ENCODE measurements at places on chromosomes 1 and 21. TPM values are rescaled to one million over a fixed set of nuclear protein-coding genes. Genes with fewer than 3 reads are reported as not detected.
A peak's percentile ranks its signal among the peaks of the same experiment; 100 is the strongest.

ELAPOR1 gene
- 0.75 TPM for total RNA-seq

S100A14 gene
- 1,223 TPM for total RNA-seq

C1orf87 gene
- not detected for total RNA-seq

A3GALT2 gene
- not detected for total RNA-seq

- no peak for DNase-seq
Measured at GRCh38 chr1:198640174-198640573, 1.3 kb downstream of the PTPRC start.

- DNase-seq, result no peak
Measured at GRCh38 chr1:43779805-43780403, 72.6 kb downstream of the ST3GAL3 start.

- peak; percentile 43 for DNase-seq
Measured at GRCh38 chr1:155167166-155168104, 5.7 kb downstream of the KRTCAP2 start.

DNA sequence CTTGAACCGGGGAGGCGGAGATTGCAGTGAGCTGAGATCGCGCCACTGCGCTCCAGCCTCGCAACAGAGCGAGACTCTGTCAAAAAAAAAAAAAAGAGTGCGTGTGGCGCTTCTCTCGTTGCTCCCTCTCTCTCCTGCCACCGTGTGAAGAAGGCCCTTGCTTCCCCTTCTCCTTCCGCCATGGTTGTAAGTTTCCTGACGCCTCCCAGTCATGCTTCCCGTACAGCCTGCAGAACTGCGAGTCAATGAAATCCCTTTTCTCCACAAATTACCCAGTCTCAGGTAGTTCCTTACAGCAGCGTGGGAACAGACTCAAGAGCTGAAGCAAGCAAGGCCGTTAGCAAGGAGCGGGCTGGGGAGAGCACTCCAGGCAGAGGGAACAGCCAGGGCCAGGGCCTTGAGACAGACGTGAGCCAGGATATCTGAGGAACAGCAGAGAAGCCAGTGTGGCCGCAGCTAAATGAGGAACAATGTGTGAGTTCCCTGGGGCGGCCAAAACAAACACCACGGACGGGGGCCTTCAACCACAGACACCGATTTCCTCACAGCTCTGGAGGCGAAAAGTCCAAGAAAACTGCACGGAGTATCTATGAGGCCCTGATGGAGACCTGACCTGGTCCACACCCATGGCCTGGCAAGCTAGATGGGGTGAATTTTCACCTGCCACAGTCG is 54.2 kb upstream of the ETS2 start:
- no peak for DNase-seq

DNA sequence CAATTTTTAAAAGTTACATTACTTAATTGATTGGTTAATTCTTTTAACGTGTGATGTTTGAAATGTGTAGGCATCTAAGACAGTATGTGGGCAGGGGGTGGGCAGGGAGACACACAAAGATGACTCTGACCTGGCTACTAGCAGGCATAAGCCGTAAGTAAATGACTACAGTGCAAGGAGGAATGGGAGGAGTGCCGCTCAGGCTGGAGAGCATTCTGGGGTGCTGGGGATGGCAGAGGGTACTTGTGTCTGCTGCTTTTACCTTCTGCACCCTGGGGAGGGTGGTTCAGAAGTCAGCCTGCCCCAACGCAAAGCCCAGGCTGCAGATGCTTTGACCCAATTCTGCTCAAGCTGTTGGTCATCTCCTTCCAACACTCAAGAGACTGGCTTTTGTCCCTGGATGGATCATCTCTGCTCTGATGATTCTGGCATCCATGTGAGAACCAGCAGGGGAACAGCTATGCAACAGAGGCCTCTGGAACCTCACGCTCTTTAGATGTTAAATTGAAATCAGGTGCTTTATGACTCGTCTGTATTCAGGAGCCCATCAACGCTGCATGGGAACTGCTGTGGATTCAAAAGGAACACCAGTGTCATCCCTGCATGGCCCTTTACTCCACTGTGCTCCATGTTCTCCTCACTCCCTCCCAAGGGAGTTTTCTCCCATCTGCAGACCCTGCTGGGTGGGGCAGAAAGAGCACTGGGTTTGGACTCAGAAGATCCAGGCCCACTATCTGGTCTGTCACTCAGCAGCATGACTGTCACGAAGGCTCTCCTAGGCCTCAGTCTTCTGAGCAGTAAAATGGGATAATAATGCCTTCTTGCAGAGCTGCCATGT is 78.8 kb downstream of the FAM78B start:
- no peak for DNase-seq

DNA sequence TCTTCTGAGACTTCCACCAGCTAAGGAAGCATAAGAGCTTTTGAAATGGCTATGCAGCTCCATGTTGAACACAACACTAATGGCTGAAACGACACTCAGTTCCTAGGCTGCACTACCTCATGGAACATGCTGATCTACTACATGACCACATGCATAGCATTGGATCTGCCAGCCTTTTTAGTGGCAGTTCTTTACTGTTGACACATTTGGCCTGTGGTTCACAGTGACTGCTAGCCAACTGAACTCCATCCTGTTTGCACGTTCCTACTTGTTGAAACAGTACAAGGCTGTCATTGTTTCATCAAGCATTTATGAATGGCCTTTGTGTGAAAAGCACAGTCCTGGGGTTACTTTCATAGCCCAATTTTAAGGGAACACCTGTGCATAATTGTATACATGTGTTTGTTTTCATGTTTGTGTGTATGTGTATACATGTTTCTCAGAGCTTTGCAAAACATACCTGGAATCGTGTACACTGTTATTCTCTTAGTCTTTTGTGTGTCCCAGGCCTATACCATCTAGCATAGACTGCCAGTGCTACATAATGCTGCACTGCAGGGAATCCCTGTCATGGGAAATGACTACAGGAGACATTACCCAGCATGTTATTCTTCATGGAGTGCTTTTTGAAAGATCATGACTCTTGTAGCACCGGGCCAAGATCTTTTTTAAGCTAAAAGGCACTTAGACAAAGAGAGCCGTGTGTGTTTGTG is 179.6 kb upstream of the ESRRG start:
- peak; percentile 99 for DNase-seq

DNA sequence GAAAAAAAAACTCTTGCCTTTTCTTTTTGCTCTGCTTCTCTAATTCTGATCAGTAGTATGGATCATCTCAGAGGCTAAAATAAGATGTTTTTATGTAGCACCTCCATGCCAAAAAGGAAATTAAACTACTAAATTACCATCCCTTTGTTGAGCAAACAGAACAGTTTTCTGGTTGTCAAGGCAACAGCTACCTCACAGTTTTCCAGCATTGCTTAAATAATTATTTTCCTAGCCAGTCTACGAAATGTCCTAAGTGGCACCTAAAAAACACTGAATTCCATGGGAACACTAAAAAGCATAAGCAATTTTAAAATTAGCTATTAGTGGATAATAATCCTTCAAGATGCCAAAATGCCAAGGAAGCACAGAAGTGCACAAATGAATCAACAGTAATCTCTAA is 61.7 kb downstream of the ARID4B start:
- DNase-seq, result no peak

Measured in foreskin keratinocyte (primary cell).